ENCODE measurements at places on chromosomes 3 and 15. TPM values are rescaled to one million over a fixed set of nuclear protein-coding genes. Genes with fewer than 3 reads are reported as not detected.

LACTB gene
- 39.0 TPM for total RNA-seq

LRTM1 gene
- not detected for total RNA-seq

SOX14 gene
- total RNA-seq = not detected

SLC28A2 gene
- not detected for total RNA-seq

SYNPR gene
- not detected for total RNA-seq

ARHGEF26 gene
- 2.1 TPM for total RNA-seq

ZMYND10 gene
- total RNA-seq = 1.2 TPM

CLASP2 gene
- total RNA-seq = 48.2 TPM

ARGFX gene
- not detected for total RNA-seq

IMPG2 gene
- 0.44 TPM for total RNA-seq

GMNC gene
- total RNA-seq = 0.11 TPM

PIGZ gene
- 3.9 TPM for total RNA-seq

LYSMD4 gene
- 11.5 TPM for total RNA-seq

ATP13A5 gene
- not detected for total RNA-seq

DLL4 gene
- 0.66 TPM for total RNA-seq

GP9 gene
- total RNA-seq = not detected

PPP2R3A gene
- total RNA-seq = 14.9 TPM

LMAN1L gene
- not detected for total RNA-seq

CMTM8 gene
- 0.12 TPM for total RNA-seq

ALDH1L1 gene
- 0.25 TPM for total RNA-seq

ERICH6 gene
- total RNA-seq = not detected

SEMA3G gene
- under 0.01 TPM for total RNA-seq

CCDC32 gene
- total RNA-seq = 19.1 TPM

MYL3 gene
- total RNA-seq = not detected

ANP32A gene
- total RNA-seq = 45.7 TPM

PLA2G4D gene
- total RNA-seq = not detected

CASR gene
- total RNA-seq = not detected

POMGNT2 gene
- 15.9 TPM for total RNA-seq

GPR171 gene
- total RNA-seq = not detected

SI gene
- total RNA-seq = not detected

CD96 gene
- total RNA-seq = not detected

RASA2 gene
- 16.9 TPM for total RNA-seq

CLDN1 gene
- total RNA-seq = 0.55 TPM

DAG1 gene
- 49.7 TPM for total RNA-seq

TAGLN3 gene
- 29.5 TPM for total RNA-seq

RAD51 gene
- total RNA-seq = 11.0 TPM

RLBP1 gene
- not detected for total RNA-seq

TMIE gene
- total RNA-seq = under 0.01 TPM

CTXN2 gene
- not detected for total RNA-seq

SPG11 gene
- 106 TPM for total RNA-seq

CCDC33 gene
- total RNA-seq = 0.12 TPM

PDE12 gene
- total RNA-seq = 17.4 TPM

ZNF774 gene
- 1.1 TPM for total RNA-seq

GREM1 gene
- 684 TPM for total RNA-seq

FSTL1 gene
- 921 TPM for total RNA-seq

SNAP23 gene
- 67.5 TPM for total RNA-seq

ZKSCAN7 gene
- 7.4 TPM for total RNA-seq

AADACL2 gene
- not detected for total RNA-seq

TMCC1 gene
- 11.0 TPM for total RNA-seq

FGF12 gene
- 0.22 TPM for total RNA-seq

SAMD7 gene
- total RNA-seq = not detected

STRA6 gene
- 4.5 TPM for total RNA-seq

CFAP44 gene
- total RNA-seq = 2.1 TPM

ARRDC4 gene
- 8.4 TPM for total RNA-seq

CPNE4 gene
- not detected for total RNA-seq

CILP gene
- under 0.01 TPM for total RNA-seq

All from uterine smooth muscle cell (primary cell).